ENCODE measurements at places on chromosomes 12 and 14. TPM values are rescaled to one million over a fixed set of nuclear protein-coding genes. Genes with fewer than 3 reads are reported as not detected.
A peak's percentile ranks its signal among the peaks of the same experiment; 100 is the strongest.

Gene EFS
- 12.2 TPM for total RNA-seq

Gene TAS2R13
- total RNA-seq: 1.7 TPM

Gene GLIPR1L2
- 0.33 TPM for total RNA-seq

Gene AMIGO2
- 2.3 TPM for total RNA-seq

Gene REP15
- 0.99 TPM for total RNA-seq

Gene TTC8
- 27.5 TPM for total RNA-seq

Gene GPN3
- 8.9 TPM for total RNA-seq

Gene TPPP2
- total RNA-seq: not detected

Gene HOXC11
- not detected for total RNA-seq

Gene KLRC1
- total RNA-seq: not detected

- no peak overlapping the region for H3K4me3 ChIP-seq
- H3K27me3 ChIP-seq: no peaks in the 10 kb centered on the region
- H3K27ac ChIP-seq: no peak overlapping the region
- DNase-seq: no peak
- no peaks in the 10 kb centered on the region for H3K4me1 ChIP-seq
These were observed 28.6 kb upstream of the PPM1H start for GRCh38 chr12:62963486-62964041.

DNA sequence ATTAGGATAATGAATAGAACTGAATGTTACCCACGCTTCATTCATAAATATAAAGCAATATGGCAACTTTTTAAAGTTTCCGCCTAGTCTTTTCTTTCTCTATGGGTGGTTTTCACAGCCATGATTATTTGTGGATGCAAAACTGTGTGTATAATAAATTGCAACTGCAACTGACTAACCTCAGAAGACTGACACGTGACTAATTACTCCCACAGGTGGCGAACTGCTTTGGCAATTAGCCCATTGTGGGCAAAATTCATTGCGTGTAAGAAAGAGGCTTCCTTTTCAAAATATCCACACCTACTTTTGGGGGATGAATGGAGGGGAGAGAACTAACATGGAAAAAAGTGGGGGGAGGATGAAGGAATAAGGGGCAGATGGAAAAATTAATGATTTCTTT lies 79.0 kb downstream of the SLC25A21 start:
- DNase-seq: no peak
- no peaks in the 10 kb centered on the region for H3K36me3 ChIP-seq
- H3K27me3 ChIP-seq: no peaks in the 10 kb centered on the region
- no peaks in the 10 kb centered on the region for H3K4me1 ChIP-seq
- H3K4me3 ChIP-seq: no peak overlapping the region

DNA sequence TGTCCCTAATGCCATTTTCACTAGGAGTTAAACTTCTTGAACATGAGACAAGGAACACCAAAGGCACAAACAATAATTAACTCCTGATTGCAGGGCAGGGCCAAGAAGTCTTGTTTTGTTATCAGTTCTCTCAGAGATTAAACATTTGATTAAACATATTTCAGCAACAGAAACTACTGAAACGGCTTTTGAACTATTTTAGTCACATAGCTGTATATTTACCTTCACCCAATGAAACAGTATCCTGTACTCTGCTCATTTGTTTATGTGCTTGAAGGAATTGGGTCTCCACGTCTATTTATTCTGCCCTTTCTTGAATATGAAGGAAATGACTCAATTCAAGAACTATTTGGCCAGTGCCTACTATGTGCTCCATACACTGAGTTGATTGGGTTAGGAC lies 51.3 kb upstream of the PTCSC3 start:
- no peaks in the 10 kb centered on the region for H3K4me1 ChIP-seq
- no peaks in the 10 kb centered on the region for H3K36me3 ChIP-seq
- no peak for DNase-seq
- no peak overlapping the region for H3K4me3 ChIP-seq
- no peaks in the 10 kb centered on the region for H3K27me3 ChIP-seq

DNA sequence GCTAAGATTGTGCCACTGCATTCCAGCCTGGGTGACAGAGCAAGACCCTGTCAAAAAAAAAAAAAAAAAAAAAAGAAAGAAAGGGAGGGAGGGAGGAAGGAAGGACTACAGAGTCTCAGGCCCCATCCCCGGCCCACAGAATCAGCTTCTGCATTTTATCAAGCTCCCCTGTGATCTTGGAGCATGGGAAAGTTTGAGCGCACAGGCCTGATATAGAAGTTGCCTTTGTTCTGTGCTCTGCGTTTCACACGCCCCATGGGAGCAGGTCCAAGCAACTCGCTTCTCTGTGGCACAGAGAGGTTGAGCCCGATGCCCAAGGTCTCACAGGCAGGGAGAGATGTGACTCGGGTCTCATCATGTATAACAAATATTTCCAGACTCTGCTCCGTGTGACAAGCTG lies 101.8 kb downstream of the PHETA1 start:
- no peaks in the 10 kb centered on the region for H3K4me1 ChIP-seq
- H3K27me3 ChIP-seq: peaks cover 2% of the 10 kb centered on the region
- DNase-seq: no peak
- no peak overlapping the region for H3K27ac ChIP-seq
- no peak overlapping the region for H3K4me3 ChIP-seq

GRCh38 chr12:11729008-11729407 lies 79.5 kb downstream of the ETV6 start:
- no peaks in the 10 kb centered on the region for H3K4me1 ChIP-seq
- H3K36me3 ChIP-seq: no peaks in the 10 kb centered on the region
- no peak overlapping the region for H3K4me3 ChIP-seq
- DNase-seq: no peak
- no peak overlapping the region for H3K27ac ChIP-seq
- H3K27me3 ChIP-seq: no peaks in the 10 kb centered on the region

- H3K4me1 ChIP-seq: no peaks in the 10 kb centered on the region
- no peaks in the 10 kb centered on the region for H3K36me3 ChIP-seq
- H3K27me3 ChIP-seq: peaks cover 38% of the 10 kb centered on the region
- H3K27ac ChIP-seq: no peak overlapping the region
These were observed 9.9 kb downstream of the GLI1 start for GRCh38 chr12:57469296-57470164.

- no peak overlapping the region for H3K4me3 ChIP-seq
- H3K36me3 ChIP-seq: no peaks in the 10 kb centered on the region
- peaks cover 13% of the 10 kb centered on the region for H3K4me1 ChIP-seq
These were observed 8.3 kb downstream of the KTN1 start for GRCh38 chr14:55588259-55588699.

GRCh38 chr12:103272949-103273348 lies 222.8 kb downstream of the C12orf42 start:
- no peak overlapping the region for H3K4me3 ChIP-seq
- H3K27ac ChIP-seq: no peak overlapping the region
- no peaks in the 10 kb centered on the region for H3K36me3 ChIP-seq

GRCh38 chr12:120199595-120200306 lies 1.2 kb downstream of the RPLP0 start:
- peaks cover 20% of the 10 kb centered on the region for H3K4me1 ChIP-seq
- no peaks in the 10 kb centered on the region for H3K27me3 ChIP-seq
- peaks cover 17% of the 10 kb centered on the region for H3K36me3 ChIP-seq
- peak overlapping the region; percentile 97 for H3K4me3 ChIP-seq

DNA sequence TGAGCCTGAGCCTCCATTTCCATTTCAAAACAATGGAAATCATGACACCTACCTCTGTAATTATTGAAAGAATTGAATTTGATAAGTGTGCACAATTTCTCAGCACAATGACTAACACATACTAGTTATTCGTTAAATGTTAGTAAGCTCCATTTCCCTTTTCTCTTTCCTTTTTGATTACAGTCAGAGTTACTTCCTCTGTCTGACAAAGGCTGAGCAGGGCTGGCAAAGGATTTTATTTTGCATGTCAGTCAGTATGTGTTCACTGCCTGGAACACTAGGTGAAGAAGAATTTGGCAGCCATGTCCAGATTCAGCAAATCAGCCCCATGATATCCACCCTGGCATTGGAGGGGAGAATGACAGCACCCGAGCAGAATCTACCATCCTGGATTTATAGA lies 12.2 kb upstream of the RHOJ start:
- H3K36me3 ChIP-seq: no peaks in the 10 kb centered on the region
- no peaks in the 10 kb centered on the region for H3K4me1 ChIP-seq
- H3K27ac ChIP-seq: no peak overlapping the region
- H3K27me3 ChIP-seq: no peaks in the 10 kb centered on the region
- no peak overlapping the region for H3K4me3 ChIP-seq
- peak; percentile 59 for DNase-seq

DNA sequence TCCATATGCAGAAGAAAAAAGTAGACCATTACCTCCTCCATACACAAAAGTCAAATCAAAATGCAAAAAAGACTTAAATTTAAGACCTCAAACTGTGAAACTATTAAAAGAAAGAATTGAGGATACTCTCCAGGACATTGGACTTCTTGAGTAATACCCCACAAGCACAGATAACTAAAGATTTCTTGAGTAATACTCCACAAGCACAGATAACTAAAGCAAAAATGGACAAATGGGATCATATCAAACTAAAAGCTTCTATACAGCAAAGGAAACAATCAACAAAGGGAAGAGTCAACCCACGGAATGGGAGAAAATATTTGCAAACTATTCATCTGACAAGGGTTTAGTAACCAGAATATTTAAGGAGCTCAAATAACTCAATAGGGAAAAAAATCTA lies 427.9 kb downstream of the CCDC91 start:
- H3K4me1 ChIP-seq: no peaks in the 10 kb centered on the region
- DNase-seq: no peak
- H3K27ac ChIP-seq: no peak overlapping the region
